ENCODE measurements at places on chromosomes 7 and 10.

DNA sequence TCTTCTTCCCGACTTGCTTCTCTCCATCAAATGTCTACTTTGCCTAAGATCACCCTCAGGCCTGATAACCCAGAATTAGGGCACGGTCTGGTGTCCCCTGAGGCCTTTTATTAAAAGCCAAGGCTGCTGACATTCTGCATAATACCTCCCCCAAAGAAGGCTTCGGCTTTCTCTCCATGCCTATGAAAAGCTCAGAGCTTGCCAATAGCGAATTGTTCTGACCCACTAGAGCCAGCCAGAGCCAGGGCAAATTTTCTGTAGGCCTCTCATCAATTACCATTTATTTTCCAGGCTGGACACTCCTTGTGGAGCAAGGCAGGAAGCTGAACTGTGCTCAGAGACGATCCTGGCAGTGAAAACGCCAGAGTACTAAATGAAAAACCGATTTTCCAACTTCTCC lies 64.3 kb upstream of the ADRB1 start:
- DNase-seq: no peak

DNA sequence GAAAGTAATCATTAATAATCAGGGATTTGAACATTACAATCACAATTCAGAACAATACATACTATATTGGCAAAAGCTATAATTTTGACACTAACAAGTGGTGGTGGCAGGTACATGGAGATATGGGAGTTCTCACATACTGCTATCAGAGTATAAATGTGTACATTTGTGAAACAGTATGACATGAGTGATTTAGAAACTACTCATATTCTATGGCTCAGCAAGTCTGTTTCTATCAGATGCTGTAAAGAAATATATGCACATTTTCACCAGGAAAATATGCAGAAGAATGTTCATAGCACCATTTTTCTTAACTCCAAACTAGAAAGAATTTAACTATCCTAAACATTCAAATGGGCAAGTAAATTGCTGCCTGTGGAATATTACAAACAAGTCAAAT lies 620.0 kb downstream of the SH2D4B start:
- no peak for DNase-seq

DNA sequence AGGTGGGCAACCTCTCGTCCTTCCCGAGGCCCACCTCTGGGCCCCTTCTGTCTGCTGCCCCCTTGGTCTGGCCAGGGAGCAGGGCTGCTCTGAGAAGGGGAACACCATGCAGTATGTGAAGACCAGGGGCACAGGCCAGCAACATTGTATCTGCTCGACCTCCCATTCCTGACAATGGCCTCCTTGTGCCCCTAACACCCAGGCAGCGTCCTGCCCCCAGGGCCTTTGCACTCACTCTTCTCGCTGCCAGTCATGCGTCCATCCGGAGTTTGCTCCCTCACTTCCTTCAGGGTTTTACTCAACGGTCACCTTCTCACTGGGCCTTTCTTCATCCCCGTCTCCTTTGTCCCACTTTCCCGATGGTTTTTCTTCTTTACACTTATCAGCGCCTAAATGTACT lies 232.9 kb upstream of the GRB10 start:
- no peak for DNase-seq

GRCh38 chr10:21173802-21174714 lies 276.9 kb upstream of the NEBL start:
- DNase-seq: no peak

All from iris pigment epithelial cell (primary cell).